ENCODE measurements at places on chromosomes 5 and 9.

GRCh38 chr5:67453111-67453905 is 256.7 kb upstream of the CD180 start:
- no peak for DNase-seq

- no peak for DNase-seq
Measured at GRCh38 chr9:2255128-2255527, 240.0 kb downstream of the SMARCA2 start.

DNA sequence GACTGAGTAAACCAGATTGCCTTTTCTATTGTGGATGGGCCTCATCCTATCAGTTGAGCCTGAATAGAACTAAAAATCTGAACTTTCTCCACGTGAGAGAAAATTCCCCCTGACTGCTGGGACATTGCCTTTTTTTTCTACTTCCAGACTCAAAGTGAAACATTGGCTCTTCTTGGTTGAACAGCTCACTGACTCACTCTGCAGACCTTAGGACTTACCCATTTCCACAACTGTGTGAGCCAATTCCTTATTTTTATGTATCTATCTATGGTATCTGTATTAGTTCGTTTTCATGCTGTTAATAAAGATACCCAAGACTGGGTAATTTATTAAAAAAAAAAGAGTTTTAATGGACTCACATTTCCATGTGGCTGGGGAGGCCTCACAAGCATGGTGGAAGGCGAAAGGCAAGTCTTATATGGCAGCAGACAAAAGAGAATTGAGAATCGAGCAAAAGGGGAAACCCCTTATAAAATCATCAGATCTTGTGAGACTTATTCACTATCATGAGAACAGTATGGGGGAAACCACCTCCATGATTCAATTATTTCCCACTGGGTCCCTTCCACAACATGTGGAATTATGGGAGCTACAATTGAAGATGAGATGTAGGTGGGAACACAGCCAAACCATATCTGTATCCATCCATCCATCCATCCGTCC is 306.7 kb upstream of the SLC24A2 start:
- DNase-seq: no peak

DNA sequence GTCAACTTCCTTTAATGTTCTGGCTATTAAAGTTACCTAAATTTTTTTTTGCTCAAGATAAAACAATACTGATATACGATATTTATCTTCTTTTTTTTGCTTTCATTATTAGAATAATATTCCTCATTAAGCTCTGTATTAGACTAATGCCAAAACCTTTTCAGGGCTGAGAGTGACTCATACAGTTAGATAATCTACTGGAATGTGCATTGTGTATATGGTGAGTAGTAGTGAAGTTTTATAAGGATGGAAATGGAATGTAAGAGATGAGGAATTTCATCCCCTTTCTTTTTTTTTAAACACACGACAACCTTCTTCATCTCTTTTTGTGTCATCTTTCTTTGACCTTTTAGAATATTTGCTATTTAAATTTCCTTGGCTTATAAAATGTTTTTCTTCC is 268.6 kb downstream of the ISL1 start:
- DNase-seq: no peak

DNA sequence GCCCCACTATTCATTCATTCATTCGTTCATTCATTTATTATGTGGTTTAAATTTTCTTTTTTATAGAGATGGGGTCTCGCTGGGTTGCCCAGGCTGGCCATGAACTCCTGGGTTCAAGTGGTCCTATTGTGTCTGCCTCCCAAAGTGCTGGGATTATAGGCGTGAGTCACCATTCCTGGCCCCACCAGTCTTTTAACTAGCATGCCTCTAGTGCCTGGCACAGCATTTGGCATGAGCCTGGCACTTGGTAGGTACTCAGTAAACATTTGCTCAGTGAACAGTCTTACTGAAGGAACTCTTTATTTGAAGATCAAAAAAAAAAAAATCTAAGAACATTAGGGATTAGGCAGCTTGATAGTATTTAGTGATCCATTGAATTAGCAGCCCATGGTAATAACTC is 98.1 kb downstream of the KDM4C start:
- DNase-seq: no peak

GRCh38 chr9:18060269-18060934 is 413.6 kb upstream of the ADAMTSL1 start:
- DNase-seq: no peak

DNA sequence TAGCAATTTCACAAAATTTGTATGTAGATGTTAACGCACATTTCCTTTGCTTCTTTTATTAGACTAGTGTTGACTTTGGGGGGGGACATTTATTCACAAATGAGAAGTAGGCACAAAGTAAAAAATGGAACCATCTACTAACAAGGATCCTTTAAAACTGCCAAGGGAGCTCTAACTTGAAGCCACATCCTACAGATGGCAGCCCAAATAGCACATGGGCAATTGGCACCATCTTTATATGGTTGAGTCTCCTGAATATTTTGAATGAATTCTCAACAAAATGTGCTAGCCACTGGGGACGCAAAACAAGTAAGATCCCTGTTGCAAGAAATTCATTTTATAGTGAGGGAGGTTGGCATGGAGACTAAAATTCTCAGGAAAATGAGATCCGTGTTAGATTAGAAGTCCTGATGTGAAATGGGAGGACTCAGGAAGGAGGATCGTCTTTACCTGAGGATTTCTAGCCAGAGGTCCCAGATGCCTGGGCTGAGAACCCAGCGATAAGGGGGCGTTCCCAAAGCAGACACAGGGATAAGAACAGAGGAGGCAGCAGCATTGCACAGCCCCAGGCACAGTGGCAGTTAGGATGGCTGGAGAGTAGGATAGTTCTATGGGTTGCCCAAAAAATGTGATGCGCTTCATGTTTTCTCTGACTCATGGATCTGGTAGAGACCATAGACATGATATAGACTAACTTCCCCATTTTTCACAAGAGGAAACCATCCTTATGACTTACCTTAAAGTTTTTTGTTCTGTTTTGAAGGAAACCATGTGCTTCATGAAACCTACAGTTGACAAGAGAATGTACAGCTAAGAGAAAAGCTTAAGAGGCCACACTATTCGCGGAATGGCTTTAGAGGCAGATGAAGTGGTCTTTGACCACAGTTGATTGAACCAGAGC is 37.4 kb downstream of the C9orf152 start:
- no peak for DNase-seq

DNA sequence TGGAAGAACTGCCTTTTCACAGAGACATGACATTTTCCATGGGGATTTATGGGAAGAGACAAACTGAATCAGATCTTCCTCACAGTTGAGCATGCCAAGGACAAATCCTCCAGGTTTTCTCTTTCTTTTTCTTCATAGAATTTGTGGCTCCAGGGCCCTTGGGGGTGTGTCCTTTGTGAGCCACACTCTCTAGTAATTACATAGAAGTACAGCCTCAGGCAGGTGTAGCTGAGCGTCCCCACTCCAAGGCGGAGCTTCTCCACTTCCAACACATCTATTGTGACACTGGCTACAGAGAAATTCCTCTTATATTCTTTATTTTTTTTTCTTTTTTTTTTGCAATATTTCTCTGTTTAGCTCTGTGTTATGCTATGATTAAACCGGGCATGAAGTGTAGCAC is 420.5 kb upstream of the CD180 start:
- no peak for DNase-seq

DNA sequence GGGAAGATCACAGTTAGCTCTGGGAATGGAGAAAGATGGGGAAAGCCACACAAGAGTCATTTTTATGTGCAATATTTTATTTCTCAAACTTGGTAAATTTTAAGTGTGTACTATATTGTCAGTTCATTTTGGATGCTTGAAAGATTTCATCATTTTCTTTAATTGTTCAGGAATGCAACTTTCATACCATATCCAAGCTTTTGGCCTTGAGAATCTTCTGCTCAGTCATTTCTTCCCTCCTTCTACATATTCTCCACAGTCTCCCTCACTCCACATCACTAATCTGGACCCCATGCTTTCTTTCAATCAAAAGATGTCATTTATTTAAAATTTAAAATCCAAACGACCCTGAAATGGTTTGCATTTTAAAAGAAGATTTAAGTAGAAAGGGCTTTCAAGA is 135.4 kb downstream of the FAM114A2 start:
- no peak for DNase-seq

GRCh38 chr5:171629628-171630349 is 155.8 kb upstream of the SMIM23 start:
- DNase-seq: no peak
